ENCODE measurements at places on chromosomes 6 and 20.

GRCh38 chr6:39902786-39903465, 31.3 kb downstream of the MOCS1 start:
- no peak for DNase-seq

GRCh38 chr20:49823152-49823847, 10.7 kb downstream of the SLC9A8 start:
- peak; percentile 22 for DNase-seq

- no peak for DNase-seq
Measured at GRCh38 chr6:139080255-139080920, 51.8 kb downstream of the ABRACL start.

GRCh38 chr20:22805219-22805618, 220.8 kb upstream of the FOXA2 start:
- DNase-seq: no peak

GRCh38 chr6:62217866-62218265, 68.2 kb downstream of the KHDRBS2 start:
- DNase-seq: no peak

- no peak for DNase-seq
Measured at GRCh38 chr6:43716099-43716498, 28.5 kb upstream of the MRPS18A start.

GRCh38 chr6:31776989-31777666, at the start of gene VWA7:
VWA7 (minus strand) TSS chr6:31777328; CDS start chr6:31776779, 549 bp downstream.
- DNase-seq: peak; percentile 96

GRCh38 chr6:118586746-118587485, 38.8 kb downstream of the PLN start:
- no peak for DNase-seq

DNA sequence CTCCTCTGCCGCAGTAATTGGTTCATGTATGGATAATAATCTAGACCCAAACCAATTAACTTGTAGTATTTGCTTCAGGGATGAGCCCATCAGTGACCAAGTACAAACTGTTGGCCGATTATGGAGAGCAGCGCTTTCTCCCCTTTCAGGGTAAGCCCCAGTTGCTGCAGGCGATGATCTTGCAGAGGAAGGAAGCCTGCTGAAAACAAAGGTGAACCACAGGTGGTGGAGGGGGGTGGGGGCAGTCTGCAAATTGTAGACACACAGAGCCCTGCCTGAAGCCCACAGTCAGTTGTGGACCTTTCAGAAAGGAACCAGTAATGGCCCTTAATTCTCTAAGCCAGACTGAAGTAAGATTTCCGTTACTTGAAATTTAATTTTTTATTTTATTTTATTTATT, 167.9 kb upstream of the JARID2 start:
- DNase-seq: no peak

- DNase-seq: peak; percentile 41
Measured at GRCh38 chr6:11770546-11771466, 7.8 kb downstream of the ADTRP start.

GRCh38 chr20:4626228-4626627, 95.5 kb upstream of the PRND start:
- no peak for DNase-seq

GRCh38 chr6:5132731-5133130, 47.6 kb downstream of the PPP1R3G start:
- no peak for DNase-seq

DNA sequence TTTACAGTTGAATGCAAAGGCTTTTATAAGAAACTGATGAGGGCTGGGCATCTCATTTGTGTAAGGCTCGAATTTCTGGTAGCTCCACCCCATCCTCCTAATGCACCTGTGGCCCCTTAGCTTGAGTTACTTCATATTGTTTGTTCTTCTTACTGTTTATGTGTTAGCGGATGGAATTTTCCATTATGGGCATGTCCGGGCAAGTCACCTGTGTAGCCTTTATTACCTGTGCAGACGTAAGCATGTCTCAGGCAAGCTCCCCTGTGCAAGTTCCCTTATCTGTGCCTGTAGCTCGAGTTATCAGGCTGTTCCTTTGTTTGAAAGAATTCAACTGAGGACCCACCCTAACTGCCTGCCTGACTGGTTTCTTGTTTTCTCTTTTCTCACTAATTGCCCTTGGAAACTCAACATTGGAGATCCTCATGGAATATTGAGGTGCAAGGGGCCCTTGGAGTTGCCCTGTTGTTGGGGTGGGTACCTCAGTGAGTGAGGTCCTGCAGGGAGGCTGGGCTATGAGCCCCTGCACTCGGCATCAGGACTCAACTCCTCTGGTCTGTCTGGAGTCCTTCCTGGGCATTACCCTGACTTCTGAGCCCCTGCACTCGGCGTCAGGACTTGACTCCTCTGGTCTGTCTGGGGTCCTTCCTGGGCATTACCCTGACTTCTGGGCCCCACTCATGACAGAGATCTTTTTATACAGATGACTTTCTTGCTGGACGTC, 207.9 kb upstream of the SULF2 start:
- DNase-seq: no peak

DNA sequence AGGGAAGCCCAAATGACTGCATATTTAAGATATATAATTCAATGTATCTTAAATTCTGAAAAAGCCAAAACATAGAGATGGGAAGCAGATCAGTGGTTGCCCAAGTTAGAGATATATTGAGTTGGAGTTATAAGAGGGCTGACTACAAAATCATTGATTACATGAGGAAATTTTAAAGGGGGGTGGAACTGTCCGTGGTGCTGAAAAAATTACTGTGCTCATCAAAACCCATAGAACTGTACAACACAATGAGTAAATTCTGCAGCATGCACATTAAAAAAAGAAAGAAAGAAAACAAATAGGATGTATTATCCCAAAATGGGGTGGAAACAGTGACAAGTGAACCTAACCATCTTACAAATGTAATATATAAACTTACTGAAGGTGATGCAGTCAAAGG, 100.9 kb downstream of the FUT9 start:
- DNase-seq: no peak

DNA sequence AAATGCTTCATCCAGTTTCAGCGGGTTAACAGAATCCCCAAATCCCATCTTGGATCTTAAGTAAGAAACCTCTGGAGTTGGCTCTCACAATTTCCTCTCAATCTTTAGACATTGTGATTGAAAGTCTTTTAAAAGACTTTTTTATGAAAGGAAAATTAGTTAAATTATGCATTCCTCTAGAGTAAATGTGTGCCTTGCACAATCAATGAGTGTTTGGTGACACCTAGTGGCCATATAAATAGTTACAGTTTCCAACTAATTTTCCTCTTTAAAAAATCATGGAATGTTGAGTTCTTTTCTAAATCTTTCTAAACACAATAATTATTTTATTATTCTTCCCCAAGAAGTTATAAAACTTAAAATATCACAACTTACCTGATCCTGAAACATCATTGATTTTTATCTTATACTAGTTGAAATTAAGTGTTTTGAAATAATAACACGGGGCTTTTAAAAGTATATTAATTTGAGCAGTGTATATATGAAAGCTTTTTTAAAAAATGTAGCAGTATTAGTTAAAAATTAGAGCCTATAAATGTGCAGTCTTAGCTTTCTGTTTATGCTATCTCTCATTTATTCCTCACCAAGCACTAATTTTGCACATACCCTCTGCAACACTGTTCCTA, 66.4 kb downstream of the PKHD1 start:
- DNase-seq: no peak

- no peak for DNase-seq
Measured at GRCh38 chr6:3447005-3447404, 9.8 kb downstream of the SLC22A23 start.

DNA sequence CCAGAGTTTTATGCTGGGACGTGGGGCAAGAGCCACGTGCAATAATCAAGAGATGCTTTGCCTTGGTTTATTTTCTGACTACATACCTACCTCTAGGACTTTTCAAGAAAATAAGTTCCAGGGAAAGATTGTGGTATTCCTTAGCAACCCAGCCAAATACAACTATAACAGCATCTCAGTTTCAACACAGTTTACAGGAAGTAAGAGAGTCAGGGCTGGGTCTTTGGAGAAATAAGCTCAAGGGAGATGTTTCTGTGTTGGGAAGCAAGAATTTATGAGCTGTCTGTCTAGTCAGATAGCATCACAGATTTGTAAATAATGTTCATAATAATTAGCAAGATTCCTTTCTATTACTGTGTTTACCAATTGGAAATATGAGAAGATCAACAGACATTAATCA, 35.1 kb downstream of the MAP3K5 start:
- DNase-seq: no peak

DNA sequence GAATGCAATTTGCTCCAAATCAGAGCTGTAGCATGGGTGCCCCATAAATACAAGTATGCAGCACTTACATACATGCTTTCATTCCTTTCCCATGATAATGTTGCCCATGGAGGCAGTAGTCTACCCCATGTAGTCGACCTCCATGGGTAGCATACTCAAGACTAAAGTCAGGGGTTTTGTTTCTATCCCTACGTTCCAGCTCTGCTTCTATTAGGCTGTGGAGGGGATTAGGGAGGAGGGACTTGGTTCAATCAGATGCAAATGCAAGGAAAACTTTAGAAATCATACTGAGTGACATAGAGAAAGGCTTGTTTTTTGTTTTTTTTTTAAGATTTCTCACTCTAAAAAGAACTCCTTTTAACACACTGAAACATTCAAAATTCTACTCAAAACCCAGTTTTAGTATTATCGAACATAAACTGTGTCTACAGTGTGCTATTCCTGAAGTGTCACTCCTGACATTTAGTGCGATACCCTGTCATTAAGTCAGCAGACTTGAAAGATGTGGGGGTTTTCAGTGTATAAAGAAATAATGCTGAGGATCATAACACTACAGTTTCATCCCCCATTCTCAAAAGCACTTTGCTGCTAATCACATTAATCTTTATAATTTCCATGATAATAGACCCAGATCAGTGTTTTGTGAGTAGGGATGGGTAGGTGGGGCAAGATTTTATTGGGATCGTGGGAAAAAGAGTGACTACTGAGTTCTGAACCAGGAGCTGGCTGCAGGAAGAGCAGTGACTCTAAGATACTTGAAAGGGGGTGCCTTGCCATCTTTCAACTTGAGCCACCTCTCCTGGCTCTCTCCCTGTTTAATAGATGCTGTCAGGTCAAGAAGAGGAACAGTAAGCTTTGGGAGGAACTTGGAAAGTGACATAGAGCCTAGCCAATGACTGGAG, 40.4 kb upstream of the SCML4 start:
- no peak for DNase-seq

DNA sequence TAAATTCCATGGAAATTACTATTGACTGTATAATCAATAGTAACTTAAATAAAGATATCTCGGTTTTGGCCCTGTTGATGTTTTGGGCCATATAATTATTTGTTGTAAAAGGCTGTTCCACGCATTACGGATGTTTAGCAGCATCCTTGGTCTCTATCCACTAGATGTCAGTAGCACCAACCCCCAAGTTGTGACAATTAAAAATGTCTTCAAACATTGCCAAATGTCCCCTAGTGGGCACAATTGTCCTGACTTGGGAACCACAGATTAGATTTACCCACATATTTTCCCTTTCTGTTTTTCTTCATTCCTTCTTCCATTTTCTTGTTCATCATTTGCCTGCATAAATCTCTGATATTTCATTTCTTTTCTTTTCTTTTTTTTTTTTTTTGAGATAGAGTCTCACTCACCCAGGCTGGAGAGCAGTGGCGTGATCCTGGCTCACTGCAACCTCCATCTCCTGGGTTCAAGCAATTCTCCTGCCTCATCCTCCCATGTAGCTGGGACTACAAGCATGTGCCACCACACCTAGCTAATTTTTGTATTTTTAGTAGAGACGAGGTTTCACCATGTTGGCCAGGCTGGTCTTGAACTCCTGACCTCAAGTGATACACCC, 13.6 kb upstream of the WFDC8 start:
- peak; percentile 82 for DNase-seq

DNA sequence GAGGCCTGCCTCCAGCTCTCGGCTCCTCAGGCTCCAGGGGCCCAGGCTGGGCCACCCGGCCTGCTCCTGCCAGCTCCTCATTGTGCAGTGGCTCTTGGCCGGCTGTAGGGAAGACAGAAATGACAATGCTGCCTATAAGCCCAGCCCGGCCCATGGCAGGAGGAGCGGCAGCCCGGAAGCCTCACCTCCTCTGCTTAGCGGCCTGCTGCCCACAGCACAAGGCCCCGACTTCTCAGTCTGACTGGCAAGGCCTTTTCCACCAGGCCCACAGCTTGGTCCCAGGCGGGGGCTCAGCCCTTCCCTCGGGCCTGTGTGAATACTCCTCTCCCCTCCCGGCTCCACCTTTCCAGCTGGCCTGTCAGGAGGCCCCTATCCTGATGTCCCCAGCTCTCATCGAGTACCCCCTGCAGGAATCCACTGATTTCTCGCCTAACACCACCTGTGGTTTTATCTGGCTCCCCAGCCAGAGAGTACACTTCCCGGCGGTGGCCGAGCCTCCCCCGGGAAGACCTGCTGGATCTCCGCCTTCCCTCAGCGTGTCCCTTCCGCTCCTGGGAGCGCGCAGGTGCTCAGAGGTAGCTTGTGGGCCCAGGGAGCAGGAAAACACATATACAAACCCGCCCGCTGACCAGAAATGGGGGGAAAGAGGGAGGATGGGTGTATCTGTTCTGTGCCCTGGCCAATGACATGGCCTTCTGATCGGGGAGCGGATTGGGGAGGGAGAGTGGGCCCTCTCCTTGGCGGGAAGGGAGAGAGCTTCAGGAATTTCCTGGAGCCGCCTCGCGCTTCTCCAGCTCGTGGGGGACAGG, 963 bp downstream of the DDRGK1 start:
- peak; percentile 23 for DNase-seq

DNA sequence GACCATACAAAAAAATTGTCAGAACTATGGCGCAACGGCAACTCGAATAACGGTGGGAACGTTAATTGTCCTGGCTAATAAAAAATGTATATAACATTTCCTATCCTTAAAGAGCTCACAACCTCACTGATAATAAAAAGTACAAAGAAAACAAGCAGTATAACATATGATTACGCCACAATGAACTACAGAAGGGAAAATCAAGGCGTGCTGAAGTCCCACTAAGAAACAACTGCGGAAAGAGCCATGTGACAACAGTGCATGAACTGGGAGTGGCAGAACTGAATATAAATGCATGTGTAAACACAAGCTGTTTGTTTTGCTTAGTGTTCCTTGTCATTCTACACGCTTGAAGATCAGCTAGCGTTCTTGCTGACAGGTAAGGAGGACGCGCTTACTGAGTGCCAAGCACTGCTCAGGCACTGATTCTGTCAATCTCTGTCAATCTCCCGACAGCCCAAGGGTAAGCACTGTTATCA, 466 bp upstream of the PSMB1 start:
- DNase-seq: peak; percentile 46

DNA sequence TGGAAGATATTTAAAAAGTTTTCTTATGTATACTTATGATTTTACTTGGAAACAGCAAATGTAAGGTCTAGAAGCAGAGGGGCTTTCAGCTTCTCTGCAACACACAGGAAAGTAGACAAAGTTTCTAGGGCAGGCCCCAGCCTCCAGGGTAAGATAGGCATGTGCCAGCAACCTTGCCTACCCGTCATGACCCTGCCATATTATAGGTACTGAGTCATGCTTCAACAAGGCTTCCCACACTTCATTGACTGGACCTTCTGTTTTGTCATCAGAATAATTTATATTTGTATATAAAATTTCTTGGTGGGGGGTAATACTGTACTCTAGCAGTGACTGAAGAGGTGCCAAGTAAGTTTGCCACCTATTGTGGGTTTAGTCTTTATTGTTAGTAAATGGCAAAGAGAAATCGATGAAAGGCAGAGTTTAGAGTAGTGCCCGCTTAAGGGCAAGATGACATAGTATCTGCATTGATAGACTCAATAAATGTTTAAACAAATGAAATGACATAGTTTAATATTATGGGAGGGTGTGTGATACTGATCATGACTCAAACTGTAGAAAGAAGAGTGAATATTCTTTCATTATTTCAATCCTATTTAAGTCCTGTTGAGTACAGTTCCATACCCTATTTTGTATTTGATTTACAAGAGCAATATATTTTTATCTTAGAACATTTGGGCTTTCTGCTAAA, 95.6 kb downstream of the JARID2 start:
- DNase-seq: no peak

GRCh38 chr6:128505603-128506002, 14.8 kb downstream of the PTPRK start:
- no peak for DNase-seq

Measured in MM.1S (cell line).